ENCODE measurements at places on chromosomes 3 and 15.

DNA sequence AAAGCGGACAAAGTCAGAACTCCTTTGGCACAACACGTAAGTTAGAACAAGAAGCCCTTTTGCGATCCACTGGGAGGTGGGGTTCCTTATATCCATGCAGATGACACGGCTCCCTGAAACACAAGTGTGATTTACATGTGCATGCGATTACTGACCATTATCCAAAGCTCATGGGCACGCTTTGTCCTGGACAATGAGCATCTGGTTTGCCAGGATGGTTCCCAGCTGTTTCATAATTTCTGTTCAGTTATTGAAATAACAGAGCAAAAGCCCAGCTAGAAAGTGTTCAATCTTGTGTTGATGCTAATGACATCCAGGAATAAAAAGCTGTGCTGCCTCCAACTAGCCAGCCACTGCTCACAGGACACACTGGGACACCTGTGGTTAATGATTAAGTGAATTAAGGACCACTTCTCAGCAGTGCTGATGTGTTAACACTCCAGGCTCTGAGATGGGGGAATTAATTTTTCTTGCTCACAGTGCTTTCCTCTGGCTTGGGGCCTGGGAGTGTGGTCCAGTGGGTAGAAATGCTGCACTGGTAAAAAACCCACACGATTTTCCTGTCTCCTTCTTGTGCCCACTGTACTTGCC, 123.1 kb upstream of the SLC2A2 start:
- DNase-seq = no peak

DNA sequence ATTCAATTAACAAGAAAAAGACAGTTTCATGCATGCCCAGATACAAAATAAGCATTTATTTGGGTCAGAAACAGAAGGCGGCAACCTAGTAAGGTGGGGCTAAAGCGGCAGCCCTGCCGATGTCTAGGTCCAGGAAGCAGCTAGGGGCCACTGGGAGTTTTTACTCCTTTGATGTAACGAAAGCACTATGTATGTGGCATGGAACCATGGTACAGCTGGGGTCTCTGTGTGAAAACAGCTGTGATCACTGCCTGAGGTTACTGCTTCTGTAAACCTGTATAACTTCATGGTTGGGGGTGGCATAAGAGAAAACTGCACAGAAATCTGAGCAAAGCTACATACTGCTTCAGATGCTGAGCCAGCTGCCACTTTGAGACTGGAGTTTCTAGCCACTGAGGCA, 119.5 kb downstream of the ZNF280D start:
- DNase-seq = no peak

- DNase-seq = no peak
Measured at GRCh38 chr3:126959921-126960603, 22.9 kb upstream of the PLXNA1 start.

DNA sequence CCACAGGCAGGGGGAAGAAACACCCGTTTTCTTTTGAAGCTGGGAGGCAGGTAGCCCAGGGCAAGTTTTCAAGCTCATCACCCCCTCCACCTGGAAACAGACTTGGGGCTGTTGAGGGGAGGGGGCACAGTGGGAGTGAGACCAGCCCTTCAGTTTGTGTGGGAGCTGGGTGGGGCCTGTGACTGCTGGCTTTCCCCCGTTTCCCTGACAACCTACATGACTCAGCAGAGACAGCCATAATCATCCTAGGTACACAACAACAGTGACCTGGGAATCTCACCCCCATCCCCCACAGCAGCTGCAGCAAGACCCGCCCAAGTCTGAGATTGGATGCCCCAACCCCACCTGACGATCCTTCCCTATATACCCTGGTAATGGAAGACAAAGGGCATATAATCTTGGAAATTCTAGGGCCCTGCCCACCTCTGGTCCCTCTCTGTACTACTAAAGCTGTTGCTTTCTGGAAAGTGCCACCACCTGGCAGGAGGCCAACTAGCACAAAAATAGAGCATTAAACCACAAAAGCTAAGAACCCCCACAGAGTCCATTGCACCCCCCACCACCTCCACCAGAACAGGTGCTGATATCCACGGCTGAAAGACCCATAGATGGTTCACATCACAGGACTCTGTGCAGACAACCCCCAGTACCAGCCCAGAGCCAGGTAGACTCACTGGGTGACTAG, 422.2 kb upstream of the SGO1 start:
- DNase-seq = no peak

- DNase-seq = no peak
Measured at GRCh38 chr3:194285850-194286197, 65.3 kb downstream of the CPN2 start.

GRCh38 chr15:95024351-95024750, 793.0 kb downstream of the MCTP2 start:
- DNase-seq = no peak

- no peak for DNase-seq
Measured at GRCh38 chr3:120286465-120286864, 1.4 kb upstream of the GPR156 start.

DNA sequence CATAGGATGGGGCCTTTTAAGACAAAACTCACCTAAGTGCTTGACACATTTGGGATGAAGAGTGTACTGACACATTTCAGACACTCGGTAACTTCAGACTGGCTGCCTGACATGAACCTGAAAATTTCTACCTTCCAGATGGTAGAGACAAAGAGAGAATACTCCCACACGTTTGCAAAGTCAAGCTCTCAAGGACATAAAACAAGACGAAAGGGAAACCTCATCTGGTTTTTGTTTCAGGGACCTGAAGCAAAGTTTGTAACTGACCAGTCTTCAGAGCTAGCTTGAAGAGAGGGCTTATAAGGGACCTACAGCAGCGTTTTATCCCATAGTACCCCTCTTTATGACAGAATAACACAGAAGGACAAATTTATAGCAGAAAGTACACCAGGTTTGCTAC, 41.9 kb downstream of the ZNF621 start:
- DNase-seq = no peak

DNA sequence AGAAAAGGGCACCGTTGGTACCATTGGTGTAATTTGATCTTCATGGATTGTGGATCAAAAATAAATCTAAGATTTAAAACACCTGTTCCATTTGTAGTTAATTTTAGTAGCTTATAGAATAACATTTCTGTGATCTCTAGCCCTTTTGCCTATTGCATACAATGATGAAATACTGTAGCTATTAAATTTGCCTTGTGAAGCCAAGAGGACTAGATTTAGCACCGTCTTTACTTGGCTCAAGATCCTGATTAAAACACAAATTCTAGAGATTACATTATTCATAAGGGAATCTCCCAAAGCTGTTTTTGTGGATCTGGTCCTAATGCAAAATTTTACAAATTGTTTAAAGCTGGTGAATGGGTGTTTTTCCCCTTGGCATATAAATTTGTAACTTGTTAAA, 8.2 kb downstream of the TBC1D23 start:
- no peak for DNase-seq

- DNase-seq = no peak
Measured at GRCh38 chr3:119230745-119231144, 9.9 kb downstream of the B4GALT4 start.

- peak; percentile 39 for DNase-seq
Measured at GRCh38 chr15:38696109-38696727, 131.6 kb upstream of the RASGRP1 start.

- no peak for DNase-seq
Measured at GRCh38 chr15:66851311-66852063, 149.5 kb downstream of the SMAD6 start.

DNA sequence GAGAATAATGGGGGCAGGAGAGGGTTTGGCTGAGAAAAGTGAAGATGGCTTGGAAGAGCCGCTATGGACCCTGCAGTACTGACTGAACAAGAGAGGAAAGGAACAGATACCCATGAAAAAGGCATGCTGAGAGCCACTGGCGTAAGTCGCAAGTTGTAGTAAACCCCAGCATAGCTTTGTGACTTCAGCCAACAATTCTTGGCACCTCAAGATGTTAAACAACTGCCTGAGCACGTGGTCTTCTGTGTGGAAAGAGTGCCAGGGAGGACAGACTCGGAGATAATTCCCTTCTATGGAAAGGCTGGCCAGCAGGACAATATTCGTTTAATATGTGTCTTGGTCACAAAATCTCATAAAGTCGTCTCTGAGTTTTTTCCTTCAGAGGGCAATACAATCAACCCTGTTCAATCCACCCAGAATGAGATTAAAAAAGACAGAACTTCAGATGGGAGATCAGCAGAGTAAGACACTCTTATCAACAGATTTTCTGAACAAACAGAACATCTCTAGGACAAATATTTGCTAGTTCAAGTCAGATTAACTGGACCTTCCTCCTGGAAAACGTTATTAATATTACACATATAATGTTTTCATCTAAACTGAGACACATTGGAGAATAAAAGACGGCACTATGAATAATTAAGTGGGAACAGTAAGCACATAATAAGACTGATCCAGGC, 49.2 kb downstream of the NEK10 start:
- no peak for DNase-seq

DNA sequence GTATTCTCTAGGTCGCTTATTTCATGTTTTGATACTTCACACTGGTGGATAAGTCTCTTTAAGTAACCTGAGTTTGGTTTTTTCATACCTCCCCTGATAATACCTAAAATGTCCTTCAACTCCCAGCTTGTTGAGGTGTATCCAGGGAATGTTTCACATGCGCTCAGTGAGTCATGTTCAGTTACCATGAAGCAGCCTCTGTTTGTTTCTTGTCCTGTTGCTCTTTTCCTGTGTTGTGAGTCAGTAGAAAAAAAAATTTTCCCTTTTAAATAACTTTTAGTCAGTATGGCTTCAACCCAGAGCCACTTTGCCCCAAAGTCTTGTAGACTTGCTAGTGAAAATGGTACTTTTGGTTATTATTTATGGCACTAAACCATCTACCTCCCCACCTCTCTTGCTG, 278.4 kb upstream of the ZPLD1 start:
- no peak for DNase-seq

- DNase-seq = no peak
Measured at GRCh38 chr15:74384881-74385643, 17.6 kb upstream of the CYP11A1 start.

DNA sequence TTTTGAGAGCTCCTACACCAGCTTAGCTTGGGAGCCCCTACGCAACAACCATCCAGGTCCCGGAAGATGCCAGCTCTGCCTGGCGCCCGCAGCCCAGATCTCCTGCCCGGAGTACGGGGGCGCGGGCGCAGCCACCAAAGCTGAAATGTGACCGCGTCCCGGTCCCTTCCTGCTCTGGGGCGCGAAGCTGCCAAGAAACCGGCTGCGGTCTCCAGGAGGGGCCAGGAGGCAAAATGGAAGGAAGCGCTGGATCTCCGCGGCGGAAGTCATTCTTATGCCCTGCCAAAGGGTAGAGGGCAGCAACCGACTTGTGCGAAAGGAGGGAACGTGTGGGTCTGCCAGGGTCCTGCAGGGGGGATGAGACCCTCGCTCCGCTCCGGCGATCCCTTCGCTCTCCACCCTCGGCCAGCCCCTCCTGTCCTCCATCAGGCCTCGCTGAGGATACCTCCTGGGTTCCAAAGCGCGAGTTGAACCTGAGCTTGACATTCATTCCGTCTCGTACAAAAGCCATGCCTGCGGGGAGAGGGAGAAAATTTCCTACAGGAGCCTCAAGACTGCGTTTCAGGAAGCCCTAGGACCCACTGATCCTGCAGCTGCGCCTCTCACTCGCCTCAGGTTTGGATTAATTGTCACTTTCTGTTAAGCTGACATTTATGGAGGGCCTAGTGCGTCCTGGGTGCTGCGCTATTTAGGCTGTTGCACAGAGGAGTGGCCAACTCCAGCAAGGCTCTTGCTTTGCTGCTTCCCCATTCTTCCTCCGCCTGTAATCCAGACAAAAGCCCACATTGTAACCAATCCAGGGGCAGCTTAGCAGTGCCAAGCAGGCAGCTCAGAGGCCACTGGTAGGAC, 98.3 kb upstream of the VGLL3 start:
- no peak for DNase-seq

GRCh38 chr3:197606468-197606867, 50.7 kb upstream of the BDH1 start:
- no peak for DNase-seq

- DNase-seq = no peak
Measured at GRCh38 chr15:80891006-80891405, 98.6 kb downstream of the MESD start.

GRCh38 chr3:148466143-148466542, 231.6 kb upstream of the AGTR1 start:
- DNase-seq = no peak

DNA sequence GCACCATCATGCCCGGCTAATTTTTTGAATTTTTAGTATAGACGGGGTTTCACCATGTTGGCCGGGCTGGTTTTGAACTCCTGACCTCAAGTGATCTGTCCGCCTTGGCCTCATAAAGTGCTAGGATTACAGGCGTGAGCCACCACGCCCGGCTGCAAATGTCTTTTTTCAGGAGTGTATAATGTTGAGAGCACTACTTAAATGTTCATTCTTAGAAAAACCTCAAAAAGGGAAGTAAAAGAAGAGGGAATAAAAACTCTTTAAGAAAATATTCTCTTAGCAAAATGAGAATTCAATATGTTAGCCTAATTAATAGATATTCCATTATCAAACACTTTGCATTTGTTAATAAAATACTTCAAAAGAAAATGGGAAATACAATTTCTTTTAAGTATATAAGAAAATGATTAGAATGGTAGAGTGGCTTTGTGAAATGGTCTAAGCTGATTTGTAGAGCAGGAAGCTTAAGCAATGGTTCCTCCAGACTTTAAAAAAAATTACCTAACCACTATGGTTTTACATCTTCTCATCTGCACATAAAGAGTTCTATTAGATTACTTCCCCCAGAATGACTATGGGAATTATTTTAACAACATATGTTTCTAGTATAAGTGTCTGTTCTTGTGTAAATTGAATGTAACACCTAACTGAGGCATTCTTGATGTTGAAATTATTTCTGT, 226.7 kb upstream of the ALCAM start:
- DNase-seq = no peak

- no peak for DNase-seq
Measured at GRCh38 chr3:165254812-165255211, 58.6 kb upstream of the SLITRK3 start.

GRCh38 chr3:36707623-36708409, 56.5 kb downstream of the DCLK3 start:
- DNase-seq = no peak

DNA sequence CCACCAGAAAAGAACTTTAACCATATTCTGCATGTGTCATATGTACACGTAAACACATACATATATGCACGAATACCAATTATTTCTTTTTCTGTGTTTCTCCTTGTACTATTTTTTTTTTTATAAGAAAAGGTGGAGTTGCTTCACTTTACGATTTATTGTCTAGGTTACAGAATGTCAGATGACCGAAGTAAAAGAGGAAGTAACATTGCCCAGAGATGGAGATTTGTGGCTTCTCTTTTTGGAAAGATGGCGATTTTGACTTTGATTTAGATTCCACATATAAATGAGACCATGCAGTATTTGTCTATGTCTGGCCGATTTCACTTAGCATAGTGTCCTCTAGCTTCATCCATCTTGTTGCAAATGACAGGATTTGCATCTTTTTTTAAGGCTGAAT, 293.1 kb downstream of the SV2B start:
- no peak for DNase-seq

DNA sequence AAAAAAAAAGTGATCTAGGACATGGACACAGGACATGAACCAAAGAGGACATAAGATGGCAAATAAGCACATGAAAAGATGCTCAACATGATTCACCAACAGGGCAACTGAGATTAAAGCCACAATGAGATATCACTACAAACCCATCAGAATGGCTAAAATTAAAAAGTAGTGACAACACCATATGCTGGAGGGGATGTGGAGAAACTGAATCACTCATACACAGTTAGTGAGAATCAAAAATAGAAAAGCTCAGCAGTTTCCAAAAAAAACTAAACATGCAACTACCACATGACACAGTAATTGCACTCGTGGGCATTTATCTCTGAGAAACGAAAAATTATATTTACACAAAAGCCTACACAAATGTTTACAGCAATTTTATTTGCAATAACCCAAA, 27.9 kb upstream of the ACKR4 start:
- no peak for DNase-seq

All from activated CD8-positive, alpha-beta memory T cell treated with anti-CD3 and anti-CD28 coated beads for 1 hour (primary cell).